ENCODE measurements at places on chromosomes 7 and 10.
A peak's percentile ranks its signal among the peaks of the same experiment; 100 is the strongest.

GRCh38 chr7:47601119-47601880 is 19.4 kb upstream of the TNS3 start:
- no peak for DNase-seq

- DNase-seq: no peak
Measured at GRCh38 chr7:71829515-71829914, 582.6 kb downstream of the CALN1 start.

GRCh38 chr10:86439544-86439943 is 72.9 kb upstream of the GRID1 start:
- no peak for DNase-seq

DNA sequence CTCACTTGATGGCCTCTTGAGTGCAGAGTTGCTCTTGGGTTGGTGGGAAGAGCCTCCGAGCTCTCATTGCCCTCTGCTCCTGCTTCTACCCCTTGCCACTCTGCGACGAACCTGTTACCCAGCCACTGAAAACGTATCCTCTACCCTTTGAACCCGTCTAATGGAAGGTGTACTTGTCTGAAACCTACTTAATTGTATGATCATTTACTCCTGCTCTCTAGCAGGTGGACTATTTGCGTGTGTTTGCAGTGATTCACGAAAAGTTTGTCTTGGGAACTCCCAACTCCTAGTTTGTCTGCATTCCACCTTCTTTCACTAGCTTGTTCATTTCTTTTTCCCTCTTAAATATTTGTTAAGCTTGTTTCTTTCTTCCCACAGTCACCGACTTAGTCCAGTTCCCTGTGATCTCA is 503 bp downstream of the CROT start:
- DNase-seq: peak; percentile 44

DNA sequence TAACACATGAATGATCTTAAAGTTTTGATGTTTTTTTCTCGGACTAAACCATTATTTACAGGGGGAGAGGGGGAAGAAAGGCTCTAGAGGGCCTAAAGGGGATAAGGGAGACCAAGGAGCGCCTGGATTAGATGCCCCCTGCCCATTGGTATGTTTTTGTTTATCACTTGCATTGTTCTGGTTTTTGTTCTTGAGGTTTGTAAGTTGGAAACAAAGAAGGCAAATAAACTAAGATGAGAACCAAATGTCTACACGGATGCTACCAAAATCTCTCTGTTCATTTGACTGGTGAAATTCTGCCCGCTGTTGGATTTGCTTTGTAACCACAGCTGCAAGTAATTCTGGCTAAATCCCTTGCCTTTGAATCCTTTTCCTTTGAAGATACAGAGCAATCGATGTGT is 99.8 kb upstream of the MACROH2A2 start:
- DNase-seq: no peak

DNA sequence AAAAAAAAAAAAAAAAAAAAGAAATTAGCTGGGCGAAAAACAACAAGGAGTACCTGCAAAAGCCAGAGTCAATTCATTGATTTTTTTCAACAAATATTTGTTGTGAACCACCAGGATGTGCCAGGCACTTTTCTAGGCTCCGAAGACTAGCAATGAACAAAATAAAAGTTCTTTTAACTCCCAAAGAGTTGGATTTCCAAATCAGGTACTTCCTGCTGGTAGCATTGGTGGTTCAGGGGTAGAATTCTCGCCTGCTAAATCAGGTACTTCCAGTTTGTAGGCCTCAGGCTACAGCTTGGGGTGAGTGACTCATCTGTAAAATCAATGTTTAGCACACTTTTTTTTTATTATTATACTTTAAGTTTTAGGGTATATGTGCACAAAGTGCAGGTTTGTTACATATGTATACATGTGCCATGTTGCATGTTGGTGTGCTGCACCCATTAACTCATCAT is 10.9 kb downstream of the PPA1 start:
- no peak for DNase-seq

DNA sequence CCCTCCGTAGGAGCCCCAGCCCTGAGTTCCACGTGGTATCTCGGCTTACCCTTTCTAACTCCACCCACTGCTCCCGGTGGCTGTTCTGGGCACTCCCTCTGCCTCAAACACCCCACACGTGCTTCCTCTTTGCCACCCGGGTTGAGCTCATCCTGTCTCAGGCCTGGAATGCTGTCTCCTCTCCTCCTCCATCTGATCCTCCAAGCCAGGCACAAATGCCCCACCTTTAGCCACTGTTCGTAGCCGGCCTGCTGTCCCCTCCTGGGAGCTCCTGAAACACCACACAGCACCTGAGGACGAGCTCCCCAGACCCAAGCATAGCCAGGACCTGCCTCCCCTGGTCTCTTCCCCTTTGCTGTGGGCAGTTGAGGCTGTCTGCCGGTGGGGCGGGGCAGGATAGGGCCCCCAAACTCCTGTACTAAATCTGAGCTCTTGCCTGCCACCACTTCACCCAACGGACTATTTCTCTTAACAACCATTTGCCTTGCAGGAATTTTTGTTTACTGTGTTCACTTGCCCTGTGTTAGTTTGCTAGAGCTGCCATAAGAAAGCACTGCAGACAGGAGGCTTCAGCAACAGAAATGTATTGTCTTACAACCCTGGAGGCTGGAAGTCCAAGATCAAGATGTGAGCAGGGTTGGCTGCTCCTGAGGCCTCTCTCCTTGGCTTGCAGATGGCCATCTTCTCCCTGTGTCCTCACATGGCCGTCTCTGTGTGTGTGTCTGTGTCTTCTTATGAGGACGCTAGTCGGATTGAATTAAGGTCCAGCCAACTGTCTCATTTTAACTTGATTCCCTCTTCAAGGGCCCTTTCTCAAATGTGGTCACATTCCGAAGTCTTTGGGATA is 58.3 kb upstream of the SHH start:
- no peak for DNase-seq

- DNase-seq: no peak
Measured at GRCh38 chr10:71868192-71868697, 17.2 kb upstream of the PSAP start.

DNA sequence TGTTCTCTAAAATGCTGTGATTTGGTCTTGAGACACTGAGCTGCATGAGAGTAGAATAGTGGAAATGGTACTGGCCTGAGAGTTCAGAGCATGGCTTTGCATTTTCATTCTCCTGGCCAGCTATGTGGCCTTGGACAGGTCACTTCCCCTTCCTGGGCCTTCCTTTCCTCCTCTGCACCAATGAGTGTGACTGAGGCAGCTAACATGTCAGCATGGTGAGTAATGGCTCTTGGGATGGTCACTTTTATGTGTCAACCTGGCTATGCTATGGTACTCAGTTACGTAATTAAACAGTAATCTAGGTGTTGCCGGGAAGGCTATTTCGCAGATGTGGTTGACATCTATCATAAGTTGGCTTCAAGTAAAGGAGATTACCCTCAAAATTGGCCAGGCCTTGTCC is 109.3 kb downstream of the RTKN2 start:
- no peak for DNase-seq

- DNase-seq: no peak
Measured at GRCh38 chr7:25965405-25966123, 186.4 kb upstream of the NFE2L3 start.

- DNase-seq: no peak
Measured at GRCh38 chr7:74498996-74499834, 45.5 kb downstream of the GTF2IRD1 start.

DNA sequence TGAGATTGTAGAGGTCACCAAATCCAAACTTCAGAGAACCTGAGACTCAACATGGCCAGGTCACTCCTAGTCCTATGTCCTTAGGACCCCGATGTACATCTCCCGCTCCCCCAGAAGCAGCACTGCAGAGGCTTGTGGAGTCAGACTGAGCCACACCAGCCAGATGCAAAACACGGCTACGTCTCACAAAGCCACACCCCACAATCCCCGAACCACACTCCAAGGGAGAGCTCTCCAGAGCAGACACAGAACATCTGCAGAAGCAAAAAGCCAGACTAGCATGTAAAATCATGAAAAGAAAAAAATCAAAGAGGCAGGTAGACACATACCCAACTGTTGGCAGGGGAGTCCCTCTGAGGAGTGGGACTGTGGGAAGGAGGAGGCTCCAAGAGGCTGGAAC is 104.9 kb downstream of the CTBP2 start:
- DNase-seq: no peak

GRCh38 chr10:112168733-112169132 is 14.8 kb downstream of the GPAM start:
- DNase-seq: no peak

- DNase-seq: no peak
Measured at GRCh38 chr7:29003703-29004102, 45.6 kb upstream of the TRIL start.

GRCh38 chr10:95588025-95588424 is 26.9 kb upstream of the SORBS1 start:
- DNase-seq: no peak

DNA sequence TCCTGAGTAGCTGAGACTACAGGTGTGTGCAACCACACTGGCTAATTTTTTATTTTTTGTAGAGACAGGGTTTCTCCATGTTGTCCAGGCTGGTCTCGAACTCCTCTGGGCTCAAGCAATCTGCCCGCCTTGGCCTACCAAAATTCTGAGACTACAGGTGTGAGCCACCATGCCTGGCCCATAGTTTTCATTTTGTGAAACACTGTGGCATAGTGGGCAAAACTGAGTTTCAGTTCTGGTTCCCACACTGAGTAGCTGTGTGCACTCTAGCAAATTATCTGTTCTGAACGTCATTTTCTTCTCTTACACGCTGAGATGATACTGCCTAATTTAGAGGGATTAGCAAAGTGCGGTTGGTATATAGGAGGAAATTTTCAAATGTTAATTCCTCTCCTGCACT is 13.5 kb downstream of the ATP5MK start:
- no peak for DNase-seq

DNA sequence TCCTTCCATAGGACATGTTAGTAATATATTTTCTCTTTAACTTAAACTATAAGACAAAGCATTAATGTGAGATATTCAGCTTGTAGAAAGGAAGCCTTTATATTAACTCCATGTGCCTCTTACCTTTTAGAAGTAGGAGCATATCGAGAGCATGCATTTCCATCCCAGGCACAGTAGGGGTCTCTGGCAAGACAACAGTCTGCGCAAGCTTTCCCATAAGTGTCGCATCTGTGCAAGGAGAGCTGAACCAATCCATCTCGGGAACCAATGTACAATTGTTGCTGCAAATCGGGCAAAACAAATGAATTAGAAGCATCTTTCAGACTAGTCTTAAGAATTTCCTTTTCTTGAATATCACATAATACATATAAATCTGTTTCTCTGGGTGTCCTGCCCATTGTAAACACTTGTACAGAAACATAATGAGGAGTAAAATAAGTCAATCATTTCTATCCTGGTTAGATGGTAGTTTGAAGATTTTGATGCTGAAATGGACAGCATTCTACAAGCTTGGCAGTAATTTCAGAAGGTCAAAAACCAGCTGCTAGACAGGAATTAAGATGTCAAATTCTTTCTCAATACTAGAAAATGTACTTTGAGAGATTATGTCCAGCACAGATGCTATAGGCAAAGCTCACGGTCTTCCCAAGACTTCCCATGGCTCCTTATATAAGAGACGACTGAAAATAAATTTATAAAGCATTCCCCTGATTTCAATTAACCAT is 171.8 kb downstream of the SEMA3D start:
- no peak for DNase-seq

GRCh38 chr10:123741146-123741545 is 75.0 kb downstream of the GPR26 start:
- no peak for DNase-seq

DNA sequence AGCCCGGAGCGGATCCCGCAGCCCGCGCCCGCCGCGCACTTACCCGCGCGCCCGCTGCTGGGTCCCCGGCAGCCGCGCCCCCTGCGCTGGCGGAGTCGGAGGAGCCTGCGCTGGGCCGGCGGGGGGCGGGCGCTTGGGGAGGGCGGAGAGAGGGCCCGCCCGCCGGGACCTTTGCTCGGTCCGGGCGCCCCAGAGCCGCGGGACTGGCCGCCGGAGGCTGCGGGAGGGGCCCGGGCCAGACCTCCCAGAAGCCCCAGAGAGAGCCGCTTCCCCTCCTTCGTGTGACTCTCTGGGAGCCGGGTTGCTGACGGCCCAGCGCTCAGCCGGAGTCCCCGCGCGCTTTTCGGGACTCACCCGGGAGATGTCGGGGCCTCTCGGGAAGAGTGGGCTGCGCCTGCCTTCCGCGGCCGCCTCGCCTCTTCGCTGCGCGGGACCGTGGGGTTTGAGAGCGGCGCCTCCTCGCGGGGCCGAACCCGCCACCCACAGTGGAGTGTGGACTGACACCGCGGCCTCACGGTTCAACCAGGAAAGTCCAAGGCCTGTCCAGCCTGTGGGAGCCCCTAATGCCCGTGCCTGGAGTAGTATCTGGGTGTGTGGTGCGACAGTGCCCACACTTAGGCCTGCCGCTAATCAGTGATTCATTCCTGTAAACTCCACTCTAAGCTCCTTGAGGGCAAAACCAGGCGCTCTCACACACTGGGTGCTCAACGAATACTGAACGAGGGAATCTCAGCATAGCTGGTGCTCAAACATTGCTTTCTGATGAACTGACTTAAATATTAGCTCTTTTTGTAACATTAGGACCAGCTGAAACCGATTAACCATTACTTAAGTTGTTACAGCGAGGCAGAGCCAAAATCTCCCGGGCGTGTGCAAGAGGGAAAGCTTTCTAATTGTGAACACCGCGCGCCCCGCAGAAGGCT is at the start of gene GSDME:
GSDME (minus strand) TSS at position 112 of the 923 bp plus-strand sequence. CDS start 7,690 bp downstream, outside the sequence.
- DNase-seq: peak; percentile 8

- no peak for DNase-seq
Measured at GRCh38 chr10:97686301-97686961, 610 bp downstream of the AVPI1 start.

DNA sequence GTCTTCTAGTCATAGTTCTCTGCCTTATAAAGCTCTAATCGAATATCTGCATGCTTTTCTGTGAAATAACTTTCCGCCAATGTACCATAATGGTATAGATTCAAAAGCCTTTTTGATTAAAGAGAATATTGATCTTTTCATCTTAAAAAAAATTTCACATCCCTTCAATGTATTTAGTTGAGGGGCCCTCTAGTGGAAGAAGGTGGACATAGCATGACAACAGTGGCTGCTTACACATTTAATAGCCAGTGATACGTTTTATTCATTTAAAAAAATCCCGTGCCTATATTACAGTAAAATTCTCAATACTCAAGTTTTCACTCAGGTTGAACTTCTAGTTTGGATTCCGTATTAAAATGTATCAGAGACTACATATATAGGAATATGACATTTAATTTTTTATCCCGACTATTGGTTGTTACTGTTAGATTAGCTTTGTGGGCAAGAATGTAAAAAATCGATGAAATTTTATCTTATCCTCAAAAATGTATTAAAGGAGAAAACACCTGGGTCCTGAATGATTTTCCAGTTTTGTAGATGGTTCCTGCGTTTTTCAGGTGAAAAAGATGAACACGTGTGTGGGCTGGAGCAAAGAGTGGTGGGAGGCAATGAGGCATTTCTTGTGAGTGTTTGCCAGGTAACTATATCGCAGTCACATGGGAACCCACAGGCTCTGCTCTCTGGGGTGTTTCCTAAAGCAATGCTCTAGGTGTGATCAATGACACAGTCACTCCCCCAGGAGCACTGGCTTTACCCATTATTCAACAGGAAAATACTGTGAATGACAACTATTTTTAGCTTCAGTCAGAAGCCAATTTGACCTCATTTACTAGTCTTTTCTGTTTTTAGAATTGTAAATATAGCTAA is 24.1 kb upstream of the PNLIP start:
- peak; percentile 23 for DNase-seq
